ENCODE measurements at places on chromosomes 12 and 14.

DNA sequence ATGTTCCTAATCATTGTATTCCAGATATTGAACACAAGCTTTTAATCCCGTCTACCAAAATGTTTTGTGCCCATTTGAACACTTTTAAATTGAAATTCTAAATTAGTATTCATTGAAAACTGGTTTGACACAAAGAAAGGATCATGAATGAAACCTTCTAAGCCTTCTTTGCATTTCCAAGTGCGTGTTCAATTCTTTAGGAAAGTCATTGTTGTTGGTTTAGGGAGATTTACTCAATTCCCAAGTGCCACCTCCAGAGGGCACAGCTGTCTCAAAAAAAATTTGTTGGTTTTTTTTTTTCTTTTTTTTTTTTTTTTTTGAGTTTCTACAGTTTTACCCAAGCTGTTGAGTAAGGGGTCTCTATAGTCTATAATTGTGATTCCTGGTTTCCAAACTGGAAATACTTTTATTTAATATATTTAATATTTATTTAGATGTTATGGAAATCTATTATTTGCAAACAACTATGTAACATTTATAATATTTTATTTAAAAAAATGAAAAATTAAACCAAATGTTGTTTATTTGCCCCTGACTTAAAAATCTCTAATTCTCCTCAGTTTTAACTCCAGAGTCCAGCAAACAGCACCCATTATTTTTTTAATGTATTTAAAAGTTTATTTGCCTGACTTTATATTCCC is 79.9 kb downstream of the NEDD1 start:
- peak; percentile 52 for DNase-seq

- DNase-seq = no peak
Measured at GRCh38 chr14:105384041-105384557, 14.2 kb upstream of the TEX22 start.

- peak; percentile 60 for DNase-seq
Measured at GRCh38 chr12:108728820-108729611, 2.3 kb downstream of the CORO1C start.

GRCh38 chr12:117882603-117883184 is 86.1 kb downstream of the KSR2 start:
- no peak for DNase-seq

DNA sequence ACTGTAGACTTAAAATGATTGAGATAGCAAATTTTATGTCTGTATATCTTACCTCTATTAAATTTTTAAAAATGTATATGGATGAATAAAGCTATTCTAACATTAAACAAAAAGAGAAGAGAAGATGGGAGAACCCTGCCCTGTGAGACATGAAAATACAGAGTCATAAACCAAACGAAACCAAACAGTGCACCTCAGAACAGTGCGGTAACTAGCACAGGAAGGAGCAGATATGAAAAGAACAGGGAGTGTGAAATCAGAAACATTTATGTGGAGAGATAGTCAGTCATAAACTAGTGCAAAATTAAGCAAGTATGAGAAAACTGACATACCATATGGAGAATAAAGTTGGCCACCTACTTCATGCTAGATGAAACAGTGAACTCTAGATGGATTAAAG is 135.1 kb downstream of the ERC1 start:
- DNase-seq = no peak

DNA sequence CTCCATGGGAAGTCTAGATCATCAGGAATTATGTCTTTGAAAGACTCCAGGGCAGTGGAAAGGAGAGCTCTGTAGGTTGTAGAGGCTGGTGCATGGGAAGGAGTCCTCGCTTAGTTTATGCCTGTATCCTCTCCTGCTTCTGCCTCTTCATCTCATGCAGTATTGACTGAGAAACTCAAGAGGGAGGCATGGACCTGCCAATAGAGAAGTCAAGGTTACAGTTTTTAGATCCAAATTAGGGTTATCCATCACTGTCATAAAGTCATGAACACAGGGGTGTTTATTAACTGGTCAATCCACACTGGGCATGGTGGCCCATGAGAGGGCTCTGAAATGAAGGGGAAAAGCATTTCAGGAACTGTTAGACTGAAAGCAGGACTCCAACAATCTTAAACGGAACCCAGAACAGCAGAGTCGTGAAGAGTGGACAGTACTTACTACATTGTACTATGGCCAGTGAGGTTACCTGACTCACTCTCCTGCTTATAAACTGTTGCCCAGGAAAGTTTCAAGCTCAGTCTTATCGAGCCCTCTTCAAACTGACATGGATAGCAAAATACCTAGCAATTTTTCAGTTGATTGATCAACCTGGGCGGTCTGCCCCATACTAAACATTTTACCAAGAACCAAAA is 30.1 kb upstream of the DHRS7 start:
- peak; percentile 4 for DNase-seq

DNA sequence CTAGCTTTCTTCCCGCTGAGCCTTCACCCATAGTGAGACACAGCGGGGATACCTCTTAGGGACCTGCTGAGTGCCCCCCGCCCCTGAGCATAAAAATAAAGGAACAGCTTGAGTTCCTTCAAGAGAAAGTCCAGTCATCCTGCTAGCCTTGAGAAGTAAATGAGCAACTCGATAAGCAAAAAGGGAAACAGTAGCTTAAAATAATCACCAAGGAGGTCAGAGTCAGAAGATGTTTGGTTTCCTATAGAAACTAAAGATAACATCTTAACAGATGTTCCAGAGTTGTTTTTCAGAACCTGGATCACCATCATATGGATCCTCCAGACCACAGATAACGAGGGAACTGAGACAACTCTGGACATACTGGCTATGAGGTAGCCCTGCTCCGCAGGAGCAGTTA is 94.0 kb downstream of the BCAT1 start:
- DNase-seq = no peak

GRCh38 chr12:131280426-131280825 is 326.7 kb downstream of the ADGRD1 start:
- DNase-seq = no peak

GRCh38 chr14:34665785-34666435 is 36.0 kb upstream of the SNX6 start:
- DNase-seq = peak; percentile 89

- no peak for DNase-seq
Measured at GRCh38 chr12:123278101-123278627, 6.5 kb upstream of the CDK2AP1 start.

GRCh38 chr14:88142997-88143396 is 138.1 kb downstream of the GPR65 start:
- DNase-seq = no peak

- DNase-seq = peak; percentile 52
Measured at GRCh38 chr12:3491938-3492792, 1.2 kb downstream of the PRMT8 start.

DNA sequence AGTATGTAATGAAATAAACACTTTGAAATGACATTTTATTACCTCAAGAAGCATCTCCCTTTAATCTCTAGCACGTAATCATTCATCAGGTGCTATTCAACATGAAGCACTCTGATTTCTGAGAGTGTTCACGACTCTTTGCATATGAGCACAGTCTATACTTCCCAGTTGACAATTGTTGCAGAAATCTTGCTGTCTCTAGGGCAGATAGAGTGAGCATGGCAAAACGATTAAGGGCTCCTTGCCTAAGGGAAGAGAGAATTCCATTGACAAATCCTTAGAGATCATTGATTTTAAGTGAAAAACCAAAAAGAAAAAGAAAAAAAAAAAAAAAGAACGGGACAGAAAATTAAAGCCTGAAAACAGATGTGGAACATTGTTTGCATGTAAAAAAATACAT is 107.6 kb downstream of the C12orf50 start:
- DNase-seq = no peak

DNA sequence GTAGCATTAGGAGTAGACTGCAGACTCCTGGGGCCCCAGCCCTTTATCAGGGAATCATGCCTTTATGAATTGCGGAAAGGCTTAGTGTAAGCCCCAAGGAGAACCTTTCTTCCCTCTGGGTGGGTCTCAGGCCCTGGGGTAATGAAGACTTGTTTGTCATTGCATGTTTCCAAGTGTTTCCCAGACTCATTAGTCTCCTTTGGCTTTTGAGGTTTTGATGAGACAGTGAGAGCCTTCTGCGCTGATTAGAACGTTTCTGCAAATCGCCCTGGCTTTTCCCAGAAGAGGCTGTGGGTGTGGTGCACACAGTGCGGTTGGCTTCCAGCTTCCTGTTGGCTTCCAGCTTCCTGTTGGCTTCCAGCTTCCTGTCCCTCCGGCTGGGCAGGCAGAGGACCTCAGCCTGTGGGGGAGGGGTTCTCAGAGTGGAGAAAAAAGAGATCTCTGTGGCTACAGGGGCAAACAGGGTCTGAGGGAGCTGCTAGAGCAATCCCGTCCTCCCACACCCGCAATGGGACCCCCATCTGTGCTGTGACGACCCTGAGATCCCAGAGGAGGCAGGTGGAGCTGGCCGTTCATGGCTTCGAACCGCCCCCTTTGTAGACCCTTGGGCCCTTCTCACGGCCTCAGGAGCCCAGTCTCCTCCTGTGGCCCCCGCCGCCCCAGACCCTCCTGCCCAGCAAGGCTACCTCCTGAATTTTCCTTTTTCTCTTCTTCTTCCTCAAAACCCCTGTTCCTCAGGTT is 42.1 kb downstream of the GPR68 start:
- peak; percentile 75 for DNase-seq

GRCh38 chr12:2643576-2644135 is 151.1 kb upstream of the FKBP4 start:
- DNase-seq = no peak

- no peak for DNase-seq
Measured at GRCh38 chr14:36507847-36508417, 12.1 kb downstream of the NKX2-1 start.

DNA sequence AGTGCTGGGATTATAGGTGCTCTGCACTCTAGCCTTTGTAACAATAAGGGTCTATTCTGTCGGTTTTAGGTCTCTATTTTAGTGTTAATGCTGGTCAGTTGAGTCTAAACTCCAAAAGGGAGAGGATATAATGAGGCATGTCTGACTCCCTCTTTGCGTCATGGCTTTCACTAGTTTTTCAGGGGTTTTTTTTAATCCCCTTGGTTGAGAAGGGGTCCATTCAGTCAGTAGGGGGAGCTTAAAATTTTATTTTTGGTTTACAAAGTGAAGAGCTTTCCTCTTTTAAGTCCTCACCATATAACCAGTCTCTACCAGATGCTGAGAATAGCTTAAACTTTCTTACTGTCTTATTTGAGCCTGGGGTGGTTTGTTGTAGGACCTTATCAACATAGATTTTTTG is 106.9 kb downstream of the PRKCH start:
- DNase-seq = no peak

DNA sequence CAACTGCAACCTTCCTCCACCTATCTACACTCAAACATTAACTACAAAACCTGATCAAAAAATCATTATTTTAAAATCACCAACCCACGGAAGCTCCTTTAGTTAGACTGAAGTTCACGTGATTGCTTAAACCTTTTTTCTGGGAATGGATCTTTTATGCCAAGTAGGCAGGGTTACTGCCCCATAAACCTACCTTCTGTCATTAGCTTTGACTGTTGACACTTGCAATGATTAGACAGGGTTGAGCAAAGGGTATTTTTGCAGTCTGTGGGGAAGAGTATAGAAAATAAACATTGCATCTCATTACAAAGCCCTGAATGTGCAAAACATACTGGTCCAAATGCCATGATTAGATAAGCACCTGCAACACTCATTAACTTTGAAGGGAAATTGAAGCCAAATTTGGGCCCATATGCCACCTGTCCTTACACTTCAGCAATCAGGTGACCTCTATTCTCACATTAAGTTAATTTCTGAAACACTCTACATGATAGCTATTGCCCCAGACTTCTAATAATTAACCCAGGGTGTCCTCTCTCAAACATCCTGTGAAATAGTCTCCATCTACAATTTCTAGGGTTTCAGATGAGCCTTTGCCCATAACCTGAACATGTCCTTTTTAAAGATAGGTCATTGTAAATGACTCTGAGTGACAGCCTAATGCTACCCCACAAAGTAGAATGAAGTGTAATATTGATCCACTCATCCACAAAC is 156.0 kb upstream of the PLEKHG7 start:
- no peak for DNase-seq

- no peak for DNase-seq
Measured at GRCh38 chr14:51337520-51337919, 97.5 kb downstream of the TMX1 start.

DNA sequence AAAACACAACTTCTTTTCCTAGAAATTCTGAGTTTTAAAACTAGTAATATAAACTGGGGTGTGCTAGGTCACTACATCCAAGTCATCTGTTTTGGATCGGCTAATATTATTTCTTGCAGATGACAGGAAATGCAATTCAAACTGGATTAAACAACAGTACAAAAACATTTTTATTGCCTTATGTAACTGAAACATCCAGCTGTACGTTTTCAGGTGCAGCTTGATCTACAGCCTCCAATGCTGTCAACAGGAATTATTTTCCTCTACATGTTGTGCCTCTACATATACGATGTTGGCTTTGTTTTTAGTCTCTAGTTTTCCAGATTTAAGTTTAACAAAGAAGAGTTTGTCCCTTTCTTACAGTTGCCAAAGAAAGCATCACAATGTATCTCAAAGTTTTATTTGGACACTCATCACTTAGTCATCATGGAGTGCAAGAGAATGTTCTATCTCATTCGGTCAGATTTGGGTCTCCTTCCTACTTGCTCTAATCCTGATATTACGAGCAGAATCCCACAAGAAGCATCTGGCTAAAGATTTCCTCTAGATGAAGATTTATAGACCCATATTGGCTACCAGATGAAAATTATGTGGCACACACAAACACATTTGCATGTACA is 326.7 kb downstream of the SLC6A15 start:
- DNase-seq = no peak

- no peak for DNase-seq
Measured at GRCh38 chr14:83289896-83290295, 1756.2 kb upstream of the SEL1L start.

DNA sequence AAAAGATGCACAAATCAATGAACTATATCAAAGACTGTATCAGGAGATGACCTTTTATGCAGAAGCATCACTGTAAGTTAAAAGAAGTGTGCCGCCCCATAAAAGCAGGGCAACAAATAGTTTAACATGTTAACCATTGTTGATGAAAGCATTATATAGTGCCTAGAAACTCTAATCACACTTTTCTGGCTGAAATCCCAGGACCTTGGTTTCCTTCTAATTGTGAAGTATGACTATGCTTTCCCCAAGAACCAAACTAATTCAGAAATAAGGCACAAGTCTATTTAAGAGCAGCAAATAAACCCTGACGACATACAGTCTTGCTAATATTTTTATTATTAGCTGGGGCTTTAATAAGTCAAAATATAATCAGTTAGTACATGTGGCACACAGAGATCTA is 21.7 kb downstream of the RACGAP1 start:
- peak; percentile 64 for DNase-seq
